ENCODE measurements at places on chromosomes 6 and 20.

DNA sequence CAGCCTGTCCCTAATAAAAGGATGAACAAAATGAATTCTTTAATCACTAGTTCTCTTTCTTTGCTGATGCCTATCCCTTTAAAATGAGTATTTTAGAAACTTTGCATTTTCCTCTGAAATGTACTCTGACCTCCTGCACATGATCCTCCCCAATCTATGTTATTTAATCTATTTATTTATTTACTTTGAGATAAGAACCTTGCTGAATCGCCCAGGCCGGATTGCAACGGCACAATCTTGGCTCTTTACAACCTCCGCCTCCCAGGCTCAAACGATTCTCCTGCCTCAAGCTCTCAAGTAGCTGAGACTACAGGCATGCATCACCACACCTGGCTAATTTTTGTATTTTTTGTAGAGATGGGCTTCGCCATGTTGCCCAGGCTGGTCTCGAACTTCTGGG lies 27.9 kb downstream of the ADTRP start:
- DNase-seq, result no peak

DNA sequence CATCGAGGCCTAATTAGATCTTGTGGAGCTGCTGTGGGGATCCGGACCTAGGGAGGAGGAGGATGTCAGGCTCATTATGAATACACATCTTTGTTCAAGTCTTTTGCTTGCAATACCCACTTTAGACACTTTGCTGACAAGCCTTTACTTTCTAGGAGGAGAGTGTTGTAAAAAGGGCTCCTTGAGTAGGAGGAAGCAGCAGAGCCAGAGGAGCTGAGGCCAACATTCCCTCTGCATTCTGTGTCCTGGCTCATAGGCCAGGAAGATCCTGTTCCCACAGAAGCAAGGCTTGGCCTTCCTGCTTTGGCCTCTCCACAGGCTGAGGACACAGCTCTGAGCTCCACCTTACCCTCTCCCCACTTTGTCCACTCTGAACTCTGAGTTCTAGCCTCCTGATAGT lies 67.1 kb downstream of the TPD52L1 start:
- DNase-seq, result no peak

GRCh38 chr6:46491628-46492547 lies 639 bp upstream of the RCAN2 start:
- DNase-seq, result peak; percentile 4

GRCh38 chr6:22149501-22150367 lies 147.1 kb downstream of the PRL start:
- no peak for DNase-seq

- no peak for DNase-seq
Measured at GRCh38 chr6:91330896-91331295, 744.0 kb upstream of the MAP3K7 start.

- DNase-seq, result no peak
Measured at GRCh38 chr6:97392735-97393134, 109.7 kb upstream of the MMS22L start.

DNA sequence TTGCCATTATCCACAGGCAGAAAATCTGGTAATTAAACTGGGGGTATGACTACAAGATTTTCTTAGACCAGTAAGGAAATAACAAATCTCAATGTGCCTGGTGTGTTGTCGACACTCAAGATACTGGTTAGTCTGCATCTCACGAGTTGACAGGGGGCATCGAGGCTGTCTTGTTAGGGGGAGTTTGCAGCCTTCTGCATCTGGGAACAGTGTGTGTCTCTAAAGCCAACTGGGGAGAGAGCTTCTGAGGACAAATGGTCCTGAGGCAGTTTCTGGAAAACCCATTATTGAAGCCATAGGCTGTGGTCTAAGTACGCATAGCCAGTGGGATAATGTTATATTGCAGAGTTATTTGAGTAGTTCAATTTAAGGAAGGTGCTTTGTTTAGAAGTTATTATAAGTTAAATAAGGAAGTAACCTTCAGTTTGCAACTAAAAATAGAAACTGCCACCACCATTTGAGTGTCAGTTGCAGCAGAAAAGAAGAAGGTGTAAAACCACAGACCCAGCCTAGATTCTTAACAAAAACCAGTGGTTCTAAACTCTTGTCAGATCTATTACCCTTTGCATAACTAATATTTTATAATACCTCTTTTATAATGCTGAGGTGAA lies 15.4 kb upstream of the MAPK13 start:
- no peak for DNase-seq

DNA sequence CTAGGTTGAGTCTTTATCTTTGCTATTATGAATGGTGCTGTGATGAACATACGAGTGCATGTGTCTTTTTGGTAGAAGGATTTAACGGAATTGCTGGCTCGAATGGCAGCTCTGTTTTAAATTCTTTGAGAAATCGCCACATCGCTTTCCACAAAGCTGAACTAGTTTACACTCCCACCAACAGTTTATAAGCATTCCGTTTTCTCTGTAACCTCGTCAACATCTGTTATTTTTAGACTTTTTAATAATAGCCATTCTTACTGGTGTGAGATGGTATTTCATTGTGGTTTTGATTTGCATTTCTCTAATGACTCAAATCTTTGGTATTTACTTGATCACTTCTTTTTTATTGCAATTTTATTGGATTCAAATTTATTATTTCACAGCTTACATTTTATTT lies 117.4 kb upstream of the HDGFL1 start:
- DNase-seq, result no peak

DNA sequence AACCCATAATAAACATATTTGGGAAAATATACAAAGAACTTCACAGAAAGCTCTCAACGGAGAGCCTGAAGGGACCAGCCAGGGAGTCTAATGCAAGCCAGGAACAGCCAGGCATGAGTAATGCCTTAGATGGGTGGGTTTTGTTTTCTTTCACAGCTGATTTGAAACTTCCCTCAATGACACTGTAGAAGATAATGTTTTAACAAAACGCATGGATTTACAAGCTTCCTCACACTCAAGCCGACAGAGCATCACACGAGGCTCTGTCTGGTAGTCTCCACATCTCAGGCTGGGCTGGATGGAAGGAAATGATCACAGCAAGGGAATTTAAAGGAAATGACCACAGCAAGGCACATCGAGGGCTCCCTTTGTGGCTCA lies 113.9 kb downstream of the GMPR start:
- DNase-seq, result no peak

DNA sequence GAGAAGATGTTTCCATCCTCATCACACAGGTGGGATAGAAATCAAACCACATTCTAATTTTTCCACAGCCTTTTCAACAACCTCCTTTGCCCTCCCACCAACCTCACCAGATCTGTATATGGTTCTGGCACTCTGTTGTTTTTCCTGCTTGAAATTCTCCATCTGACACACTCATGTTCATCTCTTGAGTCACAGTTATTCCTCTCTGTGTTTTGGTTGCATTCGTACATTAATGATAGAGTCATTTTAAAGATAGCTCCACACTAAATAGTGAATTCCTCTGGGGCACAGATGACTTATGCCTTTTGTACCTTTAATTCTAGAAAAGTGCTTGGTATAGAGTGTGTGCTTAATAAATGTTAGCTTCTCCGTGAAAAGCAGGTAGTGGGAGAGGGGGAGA lies 1.4 kb upstream of the GCLC start:
- DNase-seq, result no peak

- DNase-seq, result no peak
Measured at GRCh38 chr20:35541118-35541782, 628 bp upstream of the ERGIC3 start.

GRCh38 chr20:33240923-33241322 lies 5.1 kb downstream of the BPIFA1 start:
- DNase-seq, result no peak

DNA sequence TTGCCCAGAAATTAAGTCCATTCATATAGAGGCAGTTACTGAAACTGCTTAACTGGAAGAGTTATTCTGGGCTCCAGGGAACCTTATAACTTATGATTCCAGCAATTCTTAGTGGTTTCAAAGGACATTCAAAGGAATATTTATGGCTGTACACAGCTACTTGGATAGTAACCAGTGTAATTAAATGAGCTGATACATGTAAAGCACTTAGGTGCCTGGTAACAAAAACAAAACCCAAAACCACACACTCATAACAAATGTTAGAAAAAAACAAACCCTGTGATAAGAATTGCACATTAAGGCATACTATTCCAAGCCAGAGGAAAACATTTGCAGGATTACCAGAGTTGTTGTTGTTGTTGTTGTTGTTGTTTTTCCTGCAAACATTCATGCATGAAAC lies 51.5 kb downstream of the STK4 start:
- DNase-seq, result no peak

GRCh38 chr20:62428002-62428372 lies 648 bp upstream of the RBBP8NL start:
- no peak for DNase-seq

- no peak for DNase-seq
Measured at GRCh38 chr6:161676586-161676985, 402.7 kb upstream of the AGPAT4 start.

DNA sequence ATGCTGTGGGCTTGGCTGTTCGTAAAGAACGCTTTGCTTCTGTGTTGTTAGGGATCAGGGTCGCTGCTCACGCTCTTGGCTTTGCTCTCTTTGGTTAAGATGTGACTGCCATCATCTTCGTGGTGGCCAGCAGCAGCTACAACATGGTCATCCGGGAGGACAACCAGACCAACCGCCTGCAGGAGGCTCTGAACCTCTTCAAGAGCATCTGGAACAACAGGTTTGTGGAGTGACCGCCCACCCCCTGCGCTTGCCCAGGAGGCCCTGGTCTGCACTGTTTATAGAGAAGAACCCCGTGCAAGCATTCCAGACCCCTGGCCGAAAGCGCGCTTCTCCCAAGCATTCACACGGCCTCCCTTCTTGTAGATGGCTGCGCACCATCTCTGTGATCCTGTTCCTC lies 57.1 kb downstream of the GNAS start:
- no peak for DNase-seq
